ENCODE measurements at places on chromosomes 2 and 18.

DNA sequence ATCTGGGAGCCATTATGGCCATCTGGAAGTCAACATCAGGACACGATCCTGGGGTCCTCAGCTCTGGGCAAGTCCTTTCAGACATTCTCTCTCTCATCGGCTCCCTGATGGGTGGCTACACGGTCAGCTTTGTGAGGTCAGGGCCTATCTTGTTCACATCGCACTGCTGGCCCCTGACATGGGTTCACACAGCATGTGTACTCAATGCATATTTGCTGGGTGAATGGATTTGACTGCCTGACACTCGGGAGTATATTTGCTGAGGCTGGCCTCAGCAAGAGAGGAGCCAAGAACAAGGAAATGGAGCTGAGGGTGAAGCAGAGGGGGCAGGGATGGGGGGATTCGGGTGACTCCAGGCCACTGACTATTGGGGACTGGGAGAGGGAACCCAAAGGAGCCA is 50.5 kb downstream of the SLC4A5 start:
- DNase-seq: no peak

DNA sequence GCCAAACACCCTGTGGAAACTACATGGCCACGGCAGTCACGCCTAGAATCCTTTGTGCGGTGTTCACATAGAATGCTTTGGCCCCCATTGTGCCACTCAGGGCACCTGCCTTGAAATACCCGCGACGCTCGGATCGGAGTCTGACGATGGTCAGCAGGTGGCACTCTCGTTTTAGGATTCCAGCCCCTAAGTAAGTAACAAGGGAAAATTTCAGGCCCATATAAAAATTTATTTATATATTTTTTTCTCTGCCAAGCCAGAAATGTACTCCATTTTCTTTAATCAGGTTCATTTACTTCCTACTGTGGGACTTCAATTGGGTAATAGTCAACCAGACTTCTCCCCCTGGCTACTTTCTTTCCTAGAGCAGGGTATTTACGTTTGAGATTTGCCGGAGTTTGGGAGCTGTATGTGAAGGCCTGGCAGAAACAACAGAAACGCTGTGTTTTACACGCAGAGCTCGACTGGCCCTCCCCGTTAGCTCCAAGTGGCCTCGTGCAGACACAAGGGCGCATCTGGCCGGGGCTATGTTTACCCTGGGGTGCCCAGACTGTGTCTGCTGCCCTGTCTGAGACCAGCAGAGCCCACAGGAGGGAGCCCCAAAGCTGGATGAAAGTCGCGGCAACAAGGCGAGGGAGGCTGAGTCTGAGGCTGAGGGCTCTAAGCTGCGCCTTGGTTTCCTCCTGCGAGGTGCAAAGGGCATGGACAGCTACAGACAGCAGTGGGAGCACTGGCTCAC is 41.6 kb downstream of the LRRC30 start:
- peak; percentile 32 for DNase-seq

- DNase-seq: no peak
Measured at GRCh38 chr2:11234309-11234708, 79.0 kb downstream of the SLC66A3 start.

- DNase-seq: no peak
Measured at GRCh38 chr2:238851761-238852160, 3.9 kb downstream of the TWIST2 start.

DNA sequence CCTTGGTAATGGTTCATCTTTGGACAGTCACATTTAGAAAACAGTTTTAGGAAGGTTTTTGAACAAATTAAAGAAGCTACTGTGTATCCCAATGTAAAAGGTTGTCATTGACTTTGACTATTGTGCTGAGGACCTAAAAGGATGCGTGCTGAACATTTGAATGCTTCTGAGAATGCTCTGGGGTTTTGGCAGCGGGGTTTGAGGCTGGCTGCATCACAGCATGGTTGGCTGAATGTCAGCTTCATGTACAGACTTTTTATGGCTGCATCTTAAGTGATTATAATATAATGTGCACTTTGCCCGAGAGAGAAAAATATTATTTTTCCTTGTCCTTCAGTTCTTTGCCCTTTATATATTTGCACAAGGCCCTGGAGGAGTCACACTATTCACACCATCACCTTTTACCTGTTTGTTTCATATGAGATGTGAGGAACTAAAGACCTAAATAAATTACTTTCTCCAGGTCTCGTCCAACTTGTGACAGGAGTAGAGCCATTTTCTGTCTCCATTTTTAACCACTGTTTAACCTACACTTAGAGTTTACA is 125.9 kb downstream of the CCDC85A start:
- DNase-seq: no peak

GRCh38 chr2:210188755-210189154 is 17.5 kb upstream of the KANSL1L start:
- DNase-seq: no peak

GRCh38 chr2:15511686-15512085 is 49.4 kb downstream of the NBAS start:
- DNase-seq: no peak

- DNase-seq: no peak
Measured at GRCh38 chr2:120503793-120504571, 158.0 kb downstream of the INHBB start.

- no peak for DNase-seq
Measured at GRCh38 chr2:238383743-238384380, 42.9 kb upstream of the ASB1 start.

DNA sequence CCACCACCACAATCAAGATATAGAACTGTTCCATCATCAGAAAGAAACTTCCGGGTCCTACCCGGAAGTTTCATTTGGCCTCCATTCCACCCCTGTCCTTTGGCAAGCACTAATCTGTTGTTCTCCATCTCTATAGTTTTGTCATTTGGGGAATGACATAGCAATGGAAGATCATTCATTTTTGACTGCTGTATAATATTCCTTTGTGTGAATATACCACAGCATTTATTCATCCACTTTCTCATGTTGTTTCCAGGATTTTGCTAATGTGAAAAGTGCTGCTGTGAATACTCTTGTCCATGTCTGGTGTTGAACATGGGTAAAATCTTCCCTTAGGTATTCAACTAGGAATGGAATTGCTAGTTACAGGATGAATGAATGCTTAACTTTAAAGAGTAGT is 53.1 kb downstream of the ACOXL start:
- DNase-seq: no peak

GRCh38 chr2:164710837-164711765 is 89.8 kb upstream of the GRB14 start:
- DNase-seq: no peak

GRCh38 chr2:24365051-24365450 is 4.7 kb upstream of the ITSN2 start:
- DNase-seq: no peak

DNA sequence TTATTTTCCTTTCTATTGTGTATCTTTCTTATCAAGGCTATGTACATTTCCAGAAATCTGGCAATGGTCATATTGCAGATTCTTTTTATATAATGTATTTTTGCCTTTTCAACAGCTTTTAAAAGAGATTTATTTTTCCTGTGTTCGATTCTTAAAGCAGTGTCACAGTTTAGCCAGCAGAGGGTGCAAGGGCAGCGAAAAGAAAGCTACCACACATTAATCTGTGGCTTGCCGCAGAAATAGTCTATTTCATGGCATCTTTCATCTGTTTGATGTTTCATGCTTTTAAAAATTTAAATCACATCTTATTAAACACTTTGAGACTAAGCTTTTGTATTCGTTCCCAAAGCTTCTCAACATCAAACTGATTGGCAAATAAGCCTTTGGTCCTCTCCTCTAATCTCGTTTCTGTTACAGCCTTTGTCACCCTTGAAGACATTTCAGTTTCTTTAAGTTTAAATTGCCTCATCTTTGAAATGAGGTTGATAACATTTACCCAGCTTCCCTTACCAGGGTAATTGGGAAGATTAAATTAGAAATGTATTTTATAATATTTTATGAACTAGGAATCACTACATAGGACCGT is 73.3 kb downstream of the PIK3C3 start:
- DNase-seq: no peak

DNA sequence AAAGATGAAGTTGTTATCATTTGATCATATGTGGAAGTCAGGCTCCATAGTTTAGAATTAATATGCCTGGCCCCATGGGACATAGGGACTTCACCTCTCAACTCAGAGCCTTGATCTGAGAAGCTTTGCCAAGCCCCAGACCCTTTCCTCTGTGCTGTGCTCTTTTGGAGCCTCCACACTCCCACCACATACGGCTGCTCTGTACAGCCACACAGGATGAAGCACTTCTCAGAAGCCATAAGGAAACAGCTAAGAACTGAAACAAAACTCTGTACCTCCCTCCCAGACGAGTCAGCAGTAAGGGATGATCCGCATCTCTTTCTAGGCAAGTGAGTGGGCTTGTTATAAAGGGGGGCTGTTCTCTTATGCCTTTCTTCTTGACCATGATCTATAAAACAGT is 66.5 kb downstream of the CAB39 start:
- no peak for DNase-seq

DNA sequence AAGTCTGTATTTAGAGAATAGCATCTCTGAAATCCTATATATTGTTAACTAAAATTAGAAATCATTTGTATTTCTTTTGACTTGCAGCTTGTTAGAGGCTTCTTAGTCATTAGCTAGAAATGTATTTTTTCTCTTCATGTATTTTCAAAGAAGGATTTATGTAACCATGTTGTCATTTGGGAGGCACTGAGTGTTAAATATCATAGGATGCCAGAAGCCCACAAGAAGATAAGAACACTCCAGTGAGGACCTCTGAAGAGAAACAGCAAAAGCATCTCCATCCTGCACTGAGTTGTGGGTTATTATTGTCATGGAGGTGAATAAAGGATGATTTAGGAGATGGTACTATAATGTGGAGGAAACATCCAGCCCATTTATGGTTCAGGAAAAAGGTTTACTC is 93.5 kb downstream of the UBE2E3 start:
- no peak for DNase-seq

- DNase-seq: peak; percentile 58
Measured at GRCh38 chr18:25298853-25299274, 53.1 kb downstream of the ZNF521 start.

- no peak for DNase-seq
Measured at GRCh38 chr2:108786008-108786353, 590 bp upstream of the CCDC138 start.

DNA sequence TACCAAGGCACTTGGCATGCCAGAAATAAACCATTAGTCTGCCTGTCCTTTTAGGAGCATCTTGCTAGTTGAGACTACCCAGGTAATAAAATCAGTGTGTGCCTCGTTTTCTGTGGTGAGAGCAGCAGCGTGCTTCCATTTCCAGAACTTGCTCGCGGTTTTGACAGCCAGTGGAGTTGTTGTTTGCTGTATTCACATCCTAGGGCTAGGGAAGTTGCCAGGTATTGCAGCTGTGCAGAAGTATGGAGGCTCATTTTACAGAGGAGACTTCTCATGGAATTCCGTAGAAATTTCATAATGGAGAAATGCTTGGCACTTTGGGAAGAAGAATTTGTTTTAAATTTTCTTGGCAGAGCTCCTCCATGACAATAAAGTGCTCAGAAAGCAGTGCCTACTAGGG is 1355.1 kb upstream of the ZEB2 start:
- DNase-seq: no peak

GRCh38 chr2:226611196-226611943 is 188.2 kb downstream of the IRS1 start:
- DNase-seq: no peak

- no peak for DNase-seq
Measured at GRCh38 chr2:170404846-170405245, 226.9 kb downstream of the MYO3B start.

DNA sequence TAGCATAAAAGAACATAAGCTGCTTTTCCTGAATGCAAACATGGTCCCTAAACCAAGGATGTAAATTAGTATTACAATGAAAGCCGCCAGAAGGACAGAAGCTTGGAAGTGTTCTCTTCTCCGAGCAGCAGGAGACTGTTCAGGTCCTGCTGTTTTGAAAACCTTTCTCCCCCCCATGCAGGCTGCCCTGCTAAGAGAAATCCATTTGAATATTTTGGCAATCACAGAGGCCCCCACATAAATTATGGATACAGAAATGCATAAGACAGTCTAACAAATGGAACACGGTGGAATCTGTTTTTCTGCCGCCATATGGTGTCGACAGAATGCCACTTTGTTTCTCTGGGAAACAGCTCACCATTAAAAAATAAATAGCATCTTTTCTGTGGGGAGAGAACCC is 600.4 kb upstream of the KLHL29 start:
- no peak for DNase-seq

- peak; percentile 27 for DNase-seq
Measured at GRCh38 chr2:39523308-39524044, 86.4 kb upstream of the MAP4K3 start.

DNA sequence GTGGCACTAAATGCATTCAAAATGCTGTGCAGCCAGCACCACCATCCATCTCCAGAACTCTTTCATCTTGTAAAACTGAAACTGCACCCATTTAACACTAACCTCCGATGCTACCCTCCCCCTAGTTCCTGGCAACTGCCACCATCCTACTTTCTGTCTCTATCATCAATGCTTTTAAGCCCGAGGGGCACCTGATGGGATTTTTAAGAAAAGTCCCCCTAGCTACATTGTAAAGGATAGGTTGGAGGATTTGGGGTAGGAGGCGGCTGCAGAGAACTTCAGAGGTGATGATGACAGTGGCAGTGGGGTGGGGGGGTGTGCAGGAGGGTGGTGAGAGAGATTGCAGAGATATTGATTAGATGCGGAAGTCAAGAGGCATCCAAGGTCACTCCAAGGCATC is 10.8 kb upstream of the YWHAQ start:
- no peak for DNase-seq

DNA sequence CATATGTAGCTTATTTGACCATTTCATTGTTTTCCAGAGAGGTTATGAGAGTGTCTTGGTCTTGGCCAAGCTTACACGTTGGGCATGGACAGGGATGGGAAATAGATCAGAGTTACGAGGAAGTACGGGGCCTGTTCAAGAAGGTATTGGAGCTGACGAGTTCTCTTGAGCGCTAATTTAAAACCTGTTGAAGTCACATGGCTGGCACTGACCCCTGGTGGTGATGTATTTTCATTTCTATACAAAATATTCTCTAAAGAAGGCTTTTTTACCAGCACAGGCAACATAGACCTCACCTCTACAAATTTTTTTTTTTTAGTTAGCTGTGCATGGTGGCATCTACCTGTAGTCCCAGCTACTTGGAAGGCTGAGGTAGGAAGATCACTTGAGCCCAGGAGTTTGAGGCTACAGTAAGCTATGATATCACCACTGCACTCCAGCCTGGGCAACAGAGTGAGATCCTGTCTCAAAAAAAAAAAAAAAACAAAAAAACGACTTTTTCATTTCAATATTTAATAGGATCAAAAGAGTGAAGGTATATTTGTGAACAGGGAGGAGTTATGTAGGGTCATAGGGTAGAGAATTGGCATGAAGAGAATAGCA is 19.6 kb downstream of the UGP2 start:
- peak; percentile 44 for DNase-seq

GRCh38 chr2:208000701-208001395 is 24.5 kb downstream of the PLEKHM3 start:
- no peak for DNase-seq

GRCh38 chr2:160401895-160402294 is 91.7 kb downstream of the RBMS1 start:
- no peak for DNase-seq

GRCh38 chr2:42663828-42664227 is 95.4 kb downstream of the MTA3 start:
- DNase-seq: no peak

- peak; percentile 43 for DNase-seq
Measured at GRCh38 chr2:174771631-174772471, 7.6 kb upstream of the CHRNA1 start.

GRCh38 chr2:46877619-46878113 is 37.9 kb downstream of the MCFD2 start:
- no peak for DNase-seq

All from brain pericyte (primary cell).